Hippocampal formation (tissue), 2 donors: ENCODE measurements at places on chromosomes 1 and 21.

- DNase-seq: no peak
These were observed 28.4 kb upstream of the ETV3 start for GRCh38 chr1:157166590-157166989.

DNA sequence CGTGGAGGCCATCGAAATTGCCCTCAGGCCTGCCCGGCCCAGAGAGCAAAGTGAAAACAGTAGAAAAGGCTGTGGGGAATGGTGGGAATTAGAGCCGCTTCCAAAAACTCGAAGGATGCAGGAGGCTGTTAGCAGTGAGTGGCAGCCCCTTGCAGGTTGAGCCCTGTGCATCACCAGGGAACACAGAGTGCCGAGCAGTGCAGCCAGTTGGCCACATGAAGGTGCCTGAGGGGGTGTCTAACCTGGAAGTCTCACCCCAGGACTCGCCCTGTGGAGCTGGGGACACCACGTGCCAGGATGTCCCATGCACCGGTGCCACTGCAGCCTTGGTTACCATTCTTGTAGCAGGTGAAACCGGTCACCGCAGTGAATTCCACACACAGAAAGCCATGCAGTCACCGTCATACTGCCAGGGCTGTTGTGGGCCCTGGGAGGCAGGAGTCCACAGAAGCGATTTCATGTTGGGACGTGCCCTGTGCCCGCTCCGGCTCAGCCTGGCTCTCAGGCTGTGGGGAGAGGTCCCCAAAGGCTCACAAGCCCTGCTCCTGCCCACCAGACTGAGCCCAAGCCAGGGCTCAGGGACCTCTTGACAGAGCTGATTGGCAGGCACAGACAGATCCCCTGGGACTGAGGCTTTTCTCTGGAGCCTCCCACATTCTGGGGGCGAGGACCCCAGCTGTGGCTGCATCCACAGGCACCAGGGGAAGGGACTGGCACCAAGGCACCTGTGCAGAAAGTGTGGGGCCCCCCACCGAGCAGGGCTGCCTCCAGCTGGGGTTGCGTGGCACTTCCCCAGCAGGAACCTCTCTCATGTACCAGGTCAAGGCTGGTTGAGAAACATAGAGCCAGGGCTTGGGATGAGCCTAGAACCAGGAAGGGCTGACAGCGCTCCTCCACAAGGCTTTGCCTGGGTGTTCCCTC is 16.7 kb upstream of the ACTRT2 start:
- DNase-seq: no peak

DNA sequence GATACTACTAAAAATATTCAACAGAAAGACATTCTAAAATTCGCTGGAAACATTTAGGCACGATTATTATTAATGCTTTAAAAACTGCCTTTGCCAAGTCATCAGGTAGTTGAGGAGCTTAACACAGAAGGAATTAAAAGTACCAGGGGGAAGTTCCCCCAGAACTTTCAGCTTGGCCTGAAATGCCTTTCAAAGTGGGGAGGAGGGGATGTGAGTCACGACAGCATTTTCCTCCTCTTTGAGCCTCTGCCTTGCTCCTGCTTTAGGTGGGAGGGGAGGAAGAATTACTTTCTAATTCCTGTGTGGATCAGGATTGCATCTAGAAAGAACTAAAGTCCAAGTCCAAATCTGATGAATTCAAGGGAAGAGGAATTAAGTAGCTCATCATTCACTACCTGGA is 183.7 kb downstream of the CLIC6 start:
- no peak for DNase-seq

- DNase-seq: no peak
These were observed 70.2 kb upstream of the MORC3 start for GRCh38 chr21:36249576-36250422.

DNA sequence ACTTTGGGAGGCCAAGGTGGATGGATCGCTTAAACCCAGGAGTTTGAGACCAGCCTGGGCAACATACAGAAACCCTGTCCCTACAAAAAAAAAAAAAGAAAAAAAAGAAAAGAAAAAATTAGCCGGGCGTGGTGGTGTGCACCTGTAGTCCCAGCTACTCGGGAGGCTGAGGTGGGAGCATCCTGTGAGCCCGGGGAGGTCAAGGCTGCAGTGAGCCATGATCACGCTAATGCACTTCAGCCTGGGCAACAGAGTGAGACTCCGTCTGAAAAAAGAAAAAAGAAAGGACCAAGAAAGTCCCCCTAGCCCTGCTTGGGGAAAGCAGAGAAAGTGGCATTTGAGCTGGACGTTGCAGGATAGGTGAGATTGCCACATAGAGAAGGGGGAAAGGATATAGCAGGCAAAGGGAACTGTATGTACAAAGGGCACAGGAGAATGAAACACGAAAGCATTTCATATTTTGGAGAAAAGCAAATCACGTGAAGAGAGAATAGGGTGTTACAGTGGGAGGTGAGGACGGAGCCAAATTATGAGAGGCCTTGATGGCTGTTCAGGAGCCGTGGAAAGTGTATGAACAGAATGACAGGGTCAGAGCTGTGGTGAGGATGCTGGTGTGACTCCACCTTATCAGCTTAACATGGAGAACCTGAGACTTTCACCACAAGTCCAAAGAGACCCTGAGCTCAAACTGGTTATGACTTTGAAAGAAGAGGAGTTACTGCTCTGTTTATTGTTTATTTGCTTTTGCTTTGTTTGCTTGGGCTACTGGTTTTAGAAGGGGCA is 19.5 kb upstream of the LRIG2 start:
- DNase-seq: no peak

DNA sequence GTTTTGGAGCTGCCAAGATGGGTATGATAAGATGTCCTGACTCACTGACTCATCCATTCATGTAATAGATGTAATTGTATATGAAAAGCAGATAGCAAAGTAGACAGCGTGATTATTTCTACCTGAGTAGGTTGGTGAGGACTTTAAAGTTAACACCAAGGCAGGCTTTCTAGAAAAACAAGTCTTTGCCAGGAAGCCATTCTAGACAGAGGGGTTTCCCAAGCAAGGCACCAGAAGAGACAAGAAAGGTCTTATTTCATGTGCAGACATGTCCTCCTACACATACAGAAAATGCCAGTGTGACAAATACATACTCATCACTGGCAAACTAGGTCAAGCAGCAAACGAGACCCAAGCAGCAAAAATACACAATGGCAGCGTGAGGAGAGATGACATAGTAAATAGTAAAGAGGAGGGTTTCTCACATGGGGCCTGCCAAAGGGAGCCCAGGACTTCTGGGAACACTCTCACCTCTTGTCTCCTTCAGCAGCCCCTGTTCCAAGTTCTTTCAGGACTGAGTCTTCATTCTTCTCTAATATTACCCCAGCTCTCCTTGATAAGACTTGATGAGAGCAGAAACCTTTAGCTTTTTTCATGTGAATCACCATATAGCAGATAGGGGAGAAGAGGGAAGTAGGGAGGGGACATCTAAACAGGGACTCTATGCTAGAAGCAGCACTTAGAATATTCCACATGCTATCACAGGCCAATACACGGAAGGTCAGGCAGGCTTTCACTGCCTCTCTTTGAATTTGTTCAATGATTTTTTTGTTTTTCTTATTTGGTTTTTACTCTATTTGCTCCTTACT is 114.6 kb upstream of the ATP1B1 start:
- DNase-seq: no peak

GRCh38 chr1:99305626-99306025 is 41.3 kb downstream of the PLPPR4 start:
- no peak for DNase-seq

GRCh38 chr1:59678493-59679228 is 136.1 kb upstream of the HOOK1 start:
- DNase-seq: no peak

- peak; percentile 40 for DNase-seq
These were observed 11.9 kb downstream of the XKR8 start for GRCh38 chr1:27971674-27972073.

DNA sequence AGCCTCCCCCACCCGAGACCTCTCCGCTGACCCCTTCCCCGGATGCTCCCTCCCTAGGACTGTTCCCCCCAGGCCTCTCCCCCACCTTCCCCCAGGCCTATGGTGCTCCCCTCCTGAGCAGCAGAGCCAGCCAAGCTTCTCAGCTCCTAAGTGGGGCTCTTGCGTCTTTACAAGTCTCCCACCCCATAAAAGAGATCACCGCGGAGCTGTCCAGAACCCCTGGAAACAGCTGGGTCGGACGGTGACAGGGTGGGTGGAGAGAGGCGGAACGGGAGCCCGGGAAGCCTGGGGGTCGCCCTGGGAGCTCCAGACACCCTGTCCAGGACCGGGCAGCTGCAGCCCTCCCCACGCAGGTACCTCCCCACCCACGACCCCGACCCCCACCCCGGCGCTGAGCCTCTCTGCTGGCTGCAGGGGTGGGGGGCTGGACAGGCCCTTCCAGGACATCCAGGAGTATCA is 61.2 kb downstream of the WNT9A start:
- DNase-seq: no peak

DNA sequence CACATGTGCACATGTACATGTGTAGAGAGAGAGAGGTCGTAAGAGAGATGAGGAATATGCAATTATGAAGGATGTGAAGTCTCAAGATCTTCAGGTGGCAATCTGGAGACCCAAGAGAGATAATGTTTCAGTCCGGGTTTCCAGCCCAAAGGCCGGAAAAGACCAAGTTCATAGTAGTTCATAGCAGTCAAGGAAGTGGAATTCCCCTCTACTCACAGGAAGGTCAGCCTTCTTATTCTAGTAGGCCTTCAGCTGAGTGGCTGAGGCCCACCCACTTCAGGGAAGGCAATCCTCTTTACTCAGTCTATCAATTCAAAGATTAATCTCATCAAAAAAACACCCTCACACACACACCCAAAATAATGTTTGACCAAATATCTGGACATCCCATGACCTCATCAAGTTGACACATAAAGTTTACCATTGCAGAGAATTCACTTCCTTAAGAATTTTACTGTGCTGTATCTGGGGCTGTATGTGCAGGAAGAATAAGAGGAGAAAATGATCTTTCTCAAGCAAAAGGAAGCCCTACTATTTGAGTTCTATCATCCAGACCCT is 114.6 kb downstream of the TNFSF18 start:
- DNase-seq: no peak

- no peak for DNase-seq
These were observed 94.2 kb upstream of the SLC2A1 start for GRCh38 chr1:43052786-43053439.

GRCh38 chr1:109664671-109665070 is 3.2 kb upstream of the GSTM2 start:
- no peak for DNase-seq

DNA sequence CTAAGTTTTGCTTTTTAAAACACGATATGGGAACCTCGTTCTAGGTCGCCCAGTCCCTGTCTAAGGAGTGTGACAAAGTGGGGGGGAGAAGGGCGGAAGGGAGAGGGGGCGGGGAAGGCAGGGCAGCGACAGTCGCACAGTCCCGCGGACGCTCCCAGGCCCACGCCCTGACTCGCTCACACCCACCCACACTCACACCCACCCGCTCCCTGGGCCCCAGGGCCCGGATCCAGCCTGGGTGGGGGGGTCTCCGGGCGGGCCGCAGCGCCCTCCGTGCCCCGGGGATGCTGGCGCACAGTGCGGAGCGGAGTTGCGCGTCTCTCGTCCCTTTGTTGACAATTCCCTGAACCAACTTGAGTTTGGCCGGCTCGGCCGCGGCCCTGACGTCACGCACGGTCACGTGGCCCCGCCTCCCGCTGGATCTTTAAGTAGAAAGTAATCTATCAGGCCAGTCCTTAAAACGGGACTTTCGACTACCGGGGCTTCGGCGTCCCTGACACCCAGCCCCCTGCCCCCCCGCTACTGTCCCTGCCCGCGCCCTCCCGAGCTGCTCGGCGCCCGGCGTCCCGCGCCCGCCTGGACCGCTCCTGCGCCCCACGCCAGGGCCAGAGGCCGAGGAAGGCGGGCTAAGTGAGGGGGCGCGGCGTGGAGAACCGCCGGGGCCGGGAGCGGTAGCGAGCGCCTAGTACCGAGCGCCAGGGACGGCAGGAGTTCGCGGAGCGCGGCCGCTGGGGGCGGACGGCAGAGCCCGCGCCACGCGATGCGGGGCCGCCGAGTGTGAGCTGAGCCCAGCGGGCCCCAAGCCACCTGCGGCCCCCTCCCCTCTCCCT is at the start of gene FOXD3:
FOXD3 (plus strand) TSS at position 454 of the 830 bp plus-strand sequence. CDS start 492 bp downstream, outside the sequence.
- no peak for DNase-seq

DNA sequence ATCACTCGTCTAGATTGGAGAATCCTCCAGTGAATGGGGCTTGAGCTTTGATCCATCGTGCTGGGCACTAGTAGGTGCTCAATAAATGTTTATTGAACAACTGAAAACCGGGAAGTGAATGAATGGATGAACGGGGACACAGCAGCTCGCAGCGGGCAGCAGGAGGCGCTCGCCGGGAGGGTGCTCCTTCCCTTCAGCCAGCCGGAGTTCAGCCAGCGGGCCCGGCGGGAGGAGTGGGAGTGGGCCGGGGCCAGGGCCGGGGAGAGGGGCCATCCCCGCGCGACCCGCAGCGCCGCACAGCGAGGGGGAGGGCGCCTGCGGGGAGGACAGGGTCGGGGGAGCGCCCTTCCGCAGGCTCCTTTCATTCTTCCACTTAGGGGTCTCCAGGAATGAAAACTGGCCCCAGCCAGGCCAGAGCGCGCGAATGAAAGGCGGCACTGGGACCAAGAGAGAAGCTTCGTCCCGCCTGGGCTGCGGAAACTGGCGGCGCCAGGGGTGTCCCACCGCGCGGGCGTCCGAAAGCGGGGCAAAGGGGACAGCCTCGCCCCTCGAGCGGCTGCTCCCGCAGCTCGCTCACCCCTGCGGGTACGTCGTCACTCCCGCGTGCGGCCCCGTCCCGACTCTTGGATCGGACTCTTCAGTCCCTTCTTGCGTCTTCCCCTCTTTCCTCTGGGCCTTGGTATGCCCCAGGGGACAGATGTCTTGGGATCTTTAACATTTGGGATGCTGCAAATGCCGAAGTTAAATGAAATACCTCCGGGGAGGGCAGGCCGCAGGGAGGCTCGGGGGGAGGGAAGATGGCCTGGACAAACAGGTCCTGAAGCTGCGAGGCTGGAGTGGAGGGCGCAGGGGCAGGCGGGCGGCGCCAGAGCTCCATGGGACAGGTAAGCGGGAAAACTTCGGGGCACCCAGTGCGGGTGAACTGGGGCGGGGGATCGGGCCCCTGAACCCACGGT is 3.6 kb upstream of the INAVA start:
- no peak for DNase-seq

GRCh38 chr1:96519851-96520578 is 201.6 kb upstream of the PTBP2 start:
- no peak for DNase-seq

DNA sequence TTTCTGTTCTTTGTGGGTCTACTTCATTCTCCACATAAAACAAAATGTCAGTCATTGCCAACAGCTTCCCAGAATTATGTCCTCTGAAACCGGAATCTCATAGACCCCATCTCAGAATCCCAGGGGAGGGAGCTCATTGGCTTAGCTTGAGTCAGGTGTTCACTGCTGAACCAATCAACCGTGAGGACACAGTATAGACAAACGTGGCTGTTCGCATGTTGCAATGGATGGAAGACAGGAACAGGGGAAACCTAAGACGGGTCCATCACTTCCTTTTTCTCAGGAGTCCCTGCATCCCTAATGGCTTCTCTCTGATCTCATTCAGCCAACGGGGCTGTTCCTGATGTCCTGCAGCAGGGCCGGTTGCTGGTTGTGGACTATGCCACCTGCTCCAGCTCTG is 9.1 kb downstream of the CELA2A start:
- DNase-seq: no peak

DNA sequence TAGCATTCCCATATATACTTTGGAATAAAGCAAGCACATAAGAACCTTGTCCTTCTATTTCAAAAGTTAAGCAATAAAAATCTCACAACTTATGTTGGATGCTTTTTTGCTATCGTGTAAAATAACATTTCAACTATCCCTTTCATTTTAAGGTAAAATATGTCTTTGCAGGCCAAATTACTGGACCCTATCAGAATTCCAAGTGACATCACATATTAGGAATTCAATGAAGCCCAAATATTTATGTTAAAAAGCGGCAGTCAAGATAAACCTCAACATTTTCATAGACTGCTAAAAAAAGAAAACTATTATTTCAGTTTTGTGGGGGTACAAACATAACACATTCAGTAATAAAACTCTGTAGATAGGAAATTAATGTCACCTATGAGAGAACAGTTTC is 252.0 kb downstream of the KCTD3 start:
- DNase-seq: no peak
